ENCODE measurements at places on chromosomes 6 and 20. TPM values are rescaled to one million over a fixed set of nuclear protein-coding genes. Genes with fewer than 3 reads are reported as not detected.

GRCh38 chr20:3909952-3910366 is 20.8 kb downstream of the PANK2 start:
- H3K27me3 ChIP-seq: no peaks in the 10 kb centered on the region
- no peak overlapping the region for H3K4me3 ChIP-seq
- peaks cover 16% of the 10 kb centered on the region for H3K4me1 ChIP-seq
- DNase-seq: no peak
- no peak overlapping the region for H3K27ac ChIP-seq
- H3K36me3 ChIP-seq: peaks cover 46% of the 10 kb centered on the region

- H3K4me1 ChIP-seq: peaks cover 40% of the 10 kb centered on the region
- no peaks in the 10 kb centered on the region for H3K36me3 ChIP-seq
- peak within 1 kb of the TSS; percentile 50 for H3K27ac ChIP-seq
- H3K4me3 ChIP-seq: peak within 1 kb of the TSS; percentile 48
- H3K27me3 ChIP-seq: peaks cover 53% of the 10 kb centered on the region
Observed at GRCh38 chr20:23049201-23050075, at the start of gene THBD. Gene THBD (minus strand): TSS chr20:23049672. CDS start chr20:23049504, 168 bp downstream.

- peak overlapping the region; percentile 73 for H3K4me3 ChIP-seq
- H3K4me1 ChIP-seq: peaks cover 21% of the 10 kb centered on the region
- no peak for DNase-seq
- H3K27ac ChIP-seq: peak overlapping the region; percentile 67
- H3K36me3 ChIP-seq: no peaks in the 10 kb centered on the region
- H3K27me3 ChIP-seq: peaks cover 7% of the 10 kb centered on the region
Observed at GRCh38 chr20:36094497-36094896, 60.0 kb upstream of the EPB41L1 start.

DNA sequence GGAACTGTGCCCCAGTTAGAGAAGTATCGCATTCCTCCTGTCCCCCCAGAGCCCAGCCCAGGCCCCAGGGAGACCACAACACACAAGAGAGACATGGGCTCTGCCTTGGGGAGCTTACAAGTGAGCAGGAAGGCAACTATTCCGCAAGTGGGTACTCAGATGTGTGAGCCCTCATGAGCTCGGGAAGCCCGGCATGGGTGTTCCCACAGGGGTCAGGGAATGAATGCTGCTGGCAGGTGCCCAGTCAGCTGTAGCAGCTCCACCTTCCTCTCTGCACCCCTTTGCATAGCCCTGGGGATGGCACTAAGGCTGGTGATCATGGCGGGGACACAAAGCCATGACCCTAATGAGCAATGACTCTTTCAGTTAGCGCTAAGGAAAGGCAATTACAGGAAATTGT is 194.1 kb downstream of the SYNDIG1 start:
- peaks cover 17% of the 10 kb centered on the region for H3K36me3 ChIP-seq
- H3K27ac ChIP-seq: no peak overlapping the region
- H3K4me3 ChIP-seq: no peak overlapping the region
- H3K27me3 ChIP-seq: no peaks in the 10 kb centered on the region
- H3K4me1 ChIP-seq: peaks cover 45% of the 10 kb centered on the region

Gene APOBEC2
- 0.44 TPM for polyA plus RNA-seq

Gene POM121L2
- polyA plus RNA-seq: not detected
